NCI-H2081 treated with DMSO at 0.1 percent for 48 hours (cell line): ENCODE measurements at places on chromosomes 16 and 17.

DNA sequence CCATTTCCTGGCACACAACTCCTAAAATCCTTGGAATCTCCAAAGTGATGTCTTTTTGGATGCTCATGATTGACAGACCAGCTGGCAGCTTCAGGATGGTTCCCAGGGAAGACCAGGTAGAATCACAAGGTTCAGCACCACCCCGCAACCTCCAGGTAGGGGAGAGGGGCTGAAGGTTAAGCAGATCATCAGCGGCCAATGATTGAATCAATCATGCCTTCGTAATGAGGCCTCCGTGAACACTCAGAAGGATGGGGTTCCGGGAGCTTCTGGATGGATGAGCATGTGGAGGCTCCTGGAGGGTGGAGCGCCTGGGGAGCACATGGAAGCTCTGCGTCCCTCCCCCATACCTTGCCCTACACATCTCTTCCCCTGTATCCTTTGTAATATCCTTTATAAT lies 185.9 kb downstream of the SEC14L1 start:
- DNase-seq: no peak

GRCh38 chr16:23869052-23869451 lies 33.3 kb downstream of the PRKCB start:
- no peak for DNase-seq

DNA sequence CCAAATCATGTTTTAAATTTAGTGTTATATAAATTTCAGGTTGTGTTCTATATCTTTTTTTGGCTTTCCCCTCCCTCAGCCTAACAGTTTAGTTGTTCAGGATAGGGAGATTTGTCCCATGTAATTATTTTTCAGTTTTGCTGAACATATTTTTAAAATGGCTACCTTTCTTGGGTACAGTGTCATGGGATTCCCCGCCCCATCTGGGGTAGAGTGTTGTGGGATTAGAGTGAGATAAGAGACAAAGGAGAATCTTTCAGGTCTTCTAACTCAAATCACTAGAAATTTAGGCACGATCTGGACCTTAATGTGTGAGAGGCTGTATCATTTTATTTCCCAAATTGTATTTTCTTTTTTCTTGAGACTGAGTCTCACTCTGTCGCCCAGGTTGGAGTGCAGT lies 24.8 kb downstream of the NFAT5 start:
- DNase-seq: no peak

- DNase-seq: no peak
Measured at GRCh38 chr16:15593235-15593634, 49.7 kb downstream of the MARF1 start.

DNA sequence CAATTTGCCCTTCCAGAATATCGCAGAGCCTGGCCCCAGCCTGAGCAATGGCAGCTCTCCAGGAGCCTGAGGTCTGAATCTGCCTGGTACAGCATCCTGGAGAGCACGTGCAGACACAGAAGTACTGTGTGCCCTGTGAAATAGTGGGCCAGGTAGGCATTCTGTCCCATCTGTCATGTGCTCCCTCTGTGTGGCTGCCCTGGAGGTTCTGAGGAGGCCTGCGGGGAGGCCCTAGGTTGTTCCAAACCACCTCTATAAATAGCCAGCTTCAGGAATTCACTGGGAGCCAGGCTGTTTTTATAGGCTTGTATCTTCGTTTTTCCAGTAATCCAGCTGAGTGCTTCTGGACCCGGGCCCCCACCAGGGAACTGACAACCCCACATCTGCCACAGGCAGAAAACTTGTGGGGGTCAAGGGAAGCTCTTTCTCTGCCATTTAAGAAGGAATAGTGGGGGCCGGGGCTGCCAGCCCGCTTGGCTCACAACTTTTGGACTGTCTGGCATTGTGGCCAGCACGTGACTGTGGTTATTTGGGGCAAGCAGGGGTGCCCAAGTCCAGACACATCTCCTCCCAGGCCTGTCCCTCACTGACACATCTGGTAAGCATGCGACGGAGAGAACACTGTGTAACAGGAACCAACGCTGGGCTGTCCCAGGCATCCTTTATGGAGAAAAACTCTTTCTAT lies 356.3 kb upstream of the TNRC6C start:
- DNase-seq: no peak

DNA sequence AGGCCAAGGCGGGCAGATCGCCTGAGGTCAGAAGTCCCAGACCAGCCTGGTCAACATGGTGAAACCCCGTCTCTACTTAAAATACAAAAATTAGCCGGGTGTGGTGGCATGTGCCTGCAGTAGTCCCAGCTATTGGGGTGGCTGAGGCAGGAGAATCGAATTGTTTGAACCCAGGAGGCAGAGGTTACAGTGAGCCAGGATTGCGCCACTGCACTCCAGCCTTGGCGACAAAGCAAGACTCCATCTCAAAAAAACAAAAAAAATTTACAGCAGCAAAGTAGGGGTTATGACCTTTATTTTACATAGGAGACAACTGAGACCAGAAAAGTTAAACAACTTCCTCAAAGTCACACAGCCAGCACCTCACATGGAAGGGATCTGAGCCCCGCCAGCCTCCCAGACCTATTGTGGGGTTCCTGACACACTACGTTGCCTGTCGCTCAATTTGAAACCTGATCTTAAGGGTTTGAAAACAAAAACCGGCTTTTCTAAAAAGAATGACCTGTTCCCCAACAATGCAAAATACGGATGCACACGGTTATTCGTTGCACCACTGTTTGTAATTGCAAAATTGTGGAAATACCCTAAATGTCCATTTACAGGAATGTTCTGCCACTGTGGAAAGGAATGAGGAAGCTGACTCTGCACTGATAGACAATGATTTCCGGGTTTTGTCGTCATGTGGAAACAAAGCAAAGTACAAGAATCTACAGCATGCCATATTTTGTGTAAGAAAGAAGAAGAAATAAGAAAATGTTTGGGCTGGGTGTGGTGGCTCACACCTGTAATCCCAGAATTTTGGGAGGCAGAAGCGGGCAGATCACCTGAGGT lies 77.2 kb downstream of the CNGB1 start:
- DNase-seq: no peak

GRCh38 chr17:50101346-50102163 lies 6.4 kb downstream of the PDK2 start:
- DNase-seq: no peak

GRCh38 chr17:18248300-18248731 lies 10.2 kb downstream of the FLII start:
- peak; percentile 1 for DNase-seq

- DNase-seq: no peak
Measured at GRCh38 chr17:1643293-1643998, 2.1 kb downstream of the SCARF1 start.

- no peak for DNase-seq
Measured at GRCh38 chr17:59668816-59669215, 38.4 kb downstream of the PTRH2 start.

- DNase-seq: no peak
Measured at GRCh38 chr17:75087558-75088453, at the start of gene SLC16A5. SLC16A5 (plus strand) TSS chr17:75087954; CDS start chr17:75093637, 5,683 bp downstream.

- no peak for DNase-seq
Measured at GRCh38 chr16:30902029-30902972, 5.9 kb downstream of the CTF1 start.

DNA sequence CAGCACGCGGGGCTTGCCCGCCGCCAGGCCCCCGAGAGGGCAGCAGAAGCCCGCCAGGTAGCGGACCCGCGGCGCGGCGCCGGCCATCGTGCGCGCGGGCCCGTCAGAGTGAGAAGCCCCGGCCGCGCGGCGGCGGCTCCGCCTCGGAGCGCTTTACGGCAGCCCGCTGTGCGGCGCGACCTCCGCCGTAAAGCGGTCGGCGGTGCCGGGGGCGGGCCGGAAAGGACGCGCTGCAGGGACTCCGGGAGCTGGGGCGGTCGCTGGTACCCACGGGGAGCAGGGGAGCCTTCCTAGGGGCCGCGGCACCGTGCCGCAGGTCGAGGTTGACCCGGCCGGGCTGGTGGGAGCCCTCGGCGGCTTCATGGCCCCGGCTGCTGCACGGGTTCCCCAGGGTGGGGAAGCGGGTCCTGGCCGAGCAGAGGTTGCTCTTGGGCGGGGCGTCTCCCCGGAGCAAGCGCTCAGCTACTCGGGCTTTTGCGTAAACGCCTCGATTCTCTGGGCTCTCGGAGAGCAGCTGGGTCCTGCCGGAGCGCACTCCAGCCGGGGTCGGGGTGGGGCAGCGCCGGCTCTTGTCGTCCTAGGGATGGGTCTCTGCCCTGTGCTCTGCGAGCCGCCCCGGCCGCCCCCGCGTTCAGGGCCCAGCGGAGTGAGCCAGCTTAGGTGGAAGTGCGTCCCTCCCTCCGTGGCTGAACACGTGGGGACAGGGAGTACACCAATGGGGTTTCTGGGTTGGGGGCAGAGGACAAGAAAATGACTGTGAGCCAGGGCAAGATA lies at the start of gene FAAP100:
Gene FAAP100, minus strand, starts transcription at position 110 of the 774 bp plus-strand sequence. Its CDS starts 23 bp downstream, at position 87.
- no peak for DNase-seq

DNA sequence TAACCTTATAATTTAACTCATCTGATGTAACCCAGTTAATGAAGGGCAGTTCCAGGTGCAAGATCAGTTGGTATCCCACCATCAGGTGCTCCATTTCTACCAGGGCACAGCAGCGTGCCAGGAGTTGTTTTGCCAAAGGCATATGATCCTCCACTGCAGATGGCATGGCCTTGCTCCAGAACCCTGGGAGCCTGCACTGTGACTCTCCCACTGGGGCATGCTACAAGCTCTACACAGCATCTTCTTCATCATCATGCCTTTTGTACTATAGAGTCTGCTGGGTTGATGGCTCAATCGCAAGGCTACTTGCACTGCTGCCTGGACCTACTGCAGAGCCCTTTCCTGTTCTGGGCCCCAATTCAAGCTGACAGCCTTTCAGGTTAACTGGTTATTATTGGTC lies 11.3 kb upstream of the MAPT start:
- no peak for DNase-seq

DNA sequence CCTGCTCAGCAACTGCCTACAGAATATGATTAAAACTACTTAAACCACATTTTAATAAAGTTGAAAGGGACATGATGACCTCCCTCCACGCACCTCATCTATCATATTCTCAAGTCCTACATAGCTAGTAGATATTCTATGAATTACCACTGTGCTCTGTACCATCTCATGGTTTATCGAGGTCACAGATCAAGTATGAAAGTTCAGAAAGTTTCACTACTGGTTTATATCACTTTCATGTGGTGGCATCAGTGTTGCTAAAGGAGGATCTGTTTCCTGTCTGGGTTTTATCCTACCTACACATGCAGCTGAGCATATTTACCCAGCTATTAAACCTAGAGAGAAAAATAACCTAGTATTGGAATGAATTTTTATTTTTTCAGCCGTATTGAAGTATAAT lies 214.9 kb upstream of the MON1B start:
- DNase-seq: no peak

GRCh38 chr17:74466828-74467184 lies 372 bp downstream of the CD300A start:
- no peak for DNase-seq

- no peak for DNase-seq
Measured at GRCh38 chr16:29688172-29688571, 9.2 kb downstream of the QPRT start.

DNA sequence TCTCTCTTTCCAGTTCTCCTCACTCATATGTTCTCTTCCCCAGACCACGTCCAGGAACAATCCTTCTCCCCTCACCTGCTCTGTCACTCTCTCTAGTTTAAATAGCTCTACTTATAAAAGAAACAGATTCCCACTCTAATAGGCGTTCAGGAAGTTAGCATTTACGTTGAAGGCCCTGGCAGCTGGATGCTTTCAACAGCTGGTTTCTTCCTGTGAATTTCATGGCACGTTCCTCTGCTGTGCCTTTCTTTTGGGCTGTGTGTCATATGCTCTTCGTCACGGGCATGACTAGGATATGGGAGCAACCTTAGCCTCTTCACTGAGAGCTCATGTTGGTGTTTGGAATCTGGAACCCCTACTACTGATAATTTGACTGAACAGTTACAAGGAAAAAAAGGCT lies 73.2 kb downstream of the ZNF18 start:
- DNase-seq: no peak

DNA sequence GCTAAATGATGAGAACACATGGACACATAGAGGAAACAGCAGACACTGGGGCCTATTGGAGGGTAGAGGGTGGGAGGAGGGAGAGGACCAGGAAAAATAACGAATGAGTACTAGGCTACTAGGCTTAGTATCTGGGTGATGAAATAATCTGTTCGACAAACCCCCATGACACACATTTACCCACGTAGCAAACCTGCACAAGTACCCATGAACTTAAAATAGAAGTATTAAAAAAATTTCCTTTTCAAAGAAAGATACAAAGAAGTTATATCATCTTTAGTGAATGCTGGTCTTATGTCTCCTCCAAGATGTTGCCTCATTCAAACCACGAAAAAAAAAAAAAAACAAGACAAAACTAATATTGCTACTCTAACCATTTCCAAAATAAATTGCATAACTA lies 31.7 kb downstream of the MBTD1 start:
- no peak for DNase-seq

DNA sequence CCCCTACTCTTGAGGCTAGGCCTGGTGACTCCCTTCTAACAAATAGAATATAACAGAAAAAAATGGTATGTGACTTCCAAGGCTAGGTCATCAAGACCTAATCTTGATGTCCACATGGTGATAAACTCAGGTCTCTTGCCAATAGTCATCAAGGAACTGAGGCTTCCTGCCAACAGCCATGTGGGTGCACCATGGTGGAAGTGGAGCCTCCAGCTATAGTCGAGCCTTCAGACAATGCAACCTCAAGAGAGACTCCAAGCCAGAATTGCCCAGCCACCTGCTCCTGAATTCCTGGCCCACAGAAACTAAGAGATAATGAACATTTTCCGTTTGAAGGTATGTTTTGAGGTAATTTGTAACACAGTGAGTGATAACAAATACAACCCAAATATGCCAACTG lies 55.9 kb upstream of the SREBF1 start:
- no peak for DNase-seq

DNA sequence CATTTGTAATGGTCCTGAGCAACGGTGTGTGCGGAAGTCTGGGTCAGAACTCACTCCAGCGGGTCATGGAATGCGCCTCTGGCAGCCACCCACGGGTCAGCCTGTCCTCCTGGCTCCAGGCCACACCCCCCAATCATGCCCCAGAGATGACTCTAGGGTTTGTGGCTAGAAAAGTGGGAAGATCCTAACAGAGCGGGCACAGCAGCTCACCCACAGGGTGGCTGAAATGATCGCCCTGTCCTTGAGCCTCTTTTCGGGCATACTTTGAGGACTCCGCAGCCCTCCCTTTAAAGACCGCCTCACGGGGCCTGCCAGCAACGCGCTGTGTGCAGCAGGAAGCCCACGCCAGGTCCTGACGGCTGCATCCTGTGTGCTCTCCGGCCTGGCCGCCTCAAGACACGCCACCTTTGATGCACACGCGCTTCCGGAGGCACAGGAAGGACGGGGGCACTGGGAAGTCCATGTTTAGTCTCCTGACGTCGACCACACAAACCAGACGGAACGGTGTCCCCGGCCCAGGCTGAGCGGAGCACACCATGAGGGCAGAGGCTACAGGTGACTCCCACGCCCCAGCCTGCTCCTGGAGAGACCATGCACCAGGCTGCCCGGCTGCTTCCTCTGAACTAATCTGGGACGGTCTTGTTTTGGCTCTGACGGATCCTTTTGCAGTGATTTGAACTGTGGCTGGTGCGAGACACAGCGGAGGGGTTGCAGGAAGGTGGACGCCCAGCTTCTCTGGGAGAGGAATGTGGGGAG lies 92.9 kb downstream of the TBC1D16 start:
- no peak for DNase-seq
